ENCODE measurements at places on chromosomes 11 and 22.

- DNase-seq: no peak
These were observed 713.5 kb upstream of the API5 start for GRCh38 chr11:42598341-42598740.

- DNase-seq: no peak
These were observed 144.6 kb downstream of the LDLRAD3 start for GRCh38 chr11:36088266-36088972.

GRCh38 chr11:72770799-72771198 lies 18.6 kb upstream of the ARAP1 start:
- no peak for DNase-seq

- peak; percentile 60 for DNase-seq
These were observed 84.3 kb downstream of the CCDC81 start for GRCh38 chr11:86459002-86459385.

GRCh38 chr11:79119491-79120284 lies 321.1 kb downstream of the TENM4 start:
- DNase-seq: no peak

DNA sequence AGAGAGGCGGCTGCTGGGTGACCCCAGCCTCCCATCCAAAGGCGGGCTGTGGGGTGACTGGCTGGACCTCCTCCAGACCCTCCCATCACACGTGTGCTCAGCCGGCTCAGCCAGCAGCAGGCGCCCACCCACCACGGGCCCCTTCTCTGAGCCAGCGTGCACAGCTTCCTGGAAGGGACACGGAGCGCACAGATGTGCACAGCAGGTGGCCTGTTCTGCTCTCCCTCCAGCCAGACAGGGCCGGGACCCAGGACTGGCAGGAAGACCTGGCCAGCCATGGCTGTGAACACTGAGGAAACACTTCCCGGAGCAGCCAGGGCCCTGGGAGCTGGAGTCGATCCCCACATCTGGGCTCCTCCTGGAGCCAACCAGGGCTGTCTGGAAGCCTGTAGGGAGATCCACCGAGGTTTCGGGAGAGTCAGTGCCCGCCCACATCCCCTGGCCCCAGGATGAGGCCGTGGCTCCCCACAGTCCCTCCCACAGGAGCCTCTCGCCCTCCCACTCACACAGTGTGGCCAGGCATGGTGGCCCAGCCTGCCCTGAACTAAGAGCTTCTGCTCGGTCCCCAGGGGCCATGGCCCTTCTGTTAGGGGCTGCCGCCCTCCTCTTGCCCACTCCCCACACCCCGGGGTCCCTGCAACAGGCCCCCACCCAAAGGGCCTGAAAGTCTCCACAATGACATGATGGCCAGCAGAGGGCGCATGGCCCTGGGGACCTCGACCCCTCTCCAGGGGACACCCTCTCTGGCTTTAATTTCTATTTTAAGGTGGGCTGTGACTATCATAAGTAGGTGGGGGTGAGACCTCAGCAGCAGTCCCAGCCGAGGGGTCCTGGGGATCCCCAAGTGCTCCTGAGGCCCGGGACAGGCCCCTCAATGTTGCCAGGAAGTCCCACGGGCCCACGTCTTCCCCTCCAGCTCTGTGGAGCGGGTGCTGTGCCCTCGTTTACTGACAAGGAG lies 90.6 kb upstream of the FGF3 start:
- DNase-seq: no peak

- peak; percentile 77 for DNase-seq
These were observed 57.4 kb downstream of the JAM3 start for GRCh38 chr11:134126217-134126822.

DNA sequence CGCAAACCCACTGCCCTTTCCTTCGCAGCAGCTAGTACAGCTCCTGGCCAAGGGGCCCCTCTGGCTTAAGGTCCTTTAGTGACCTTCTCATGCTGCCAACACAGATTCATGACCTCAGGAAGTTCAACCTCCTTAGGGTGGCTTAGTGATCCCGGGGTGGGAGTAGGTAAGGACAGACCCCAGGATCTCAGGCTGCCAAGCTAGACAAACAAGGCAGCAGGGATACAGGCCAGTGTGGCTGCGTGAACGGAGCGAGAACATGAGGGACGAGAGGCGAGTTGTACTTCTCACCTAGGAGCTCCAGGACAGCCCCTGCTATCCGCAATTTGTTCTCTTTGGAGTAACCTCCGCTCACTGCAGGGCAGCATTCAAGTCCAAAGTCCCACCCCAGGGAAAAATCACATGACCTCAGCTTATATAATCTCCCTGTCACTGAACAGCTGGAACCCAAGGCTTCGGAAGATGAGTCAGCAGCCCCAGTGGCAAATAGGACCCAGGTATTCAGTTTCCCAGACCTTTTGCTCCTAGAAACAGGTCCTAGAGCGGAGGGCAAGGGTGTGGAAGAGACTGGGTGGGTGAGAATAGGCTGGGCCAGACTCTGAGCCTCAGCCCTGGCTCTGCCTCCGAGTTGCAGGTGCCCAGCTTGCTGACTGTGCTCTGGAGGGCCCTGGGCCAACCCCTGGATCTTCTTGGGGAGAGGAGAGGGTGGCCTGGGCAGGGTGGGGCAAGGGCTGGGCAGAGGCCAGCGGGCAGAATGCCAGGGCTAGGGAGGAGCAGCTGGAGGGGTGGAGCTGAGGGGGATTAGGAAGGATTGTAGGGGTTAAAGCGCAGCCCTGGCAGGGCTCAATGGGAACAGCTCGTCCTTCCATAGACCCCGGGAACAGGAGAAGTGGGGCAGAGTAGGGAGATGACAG lies 13.1 kb downstream of the USP2 start:
- DNase-seq: no peak

DNA sequence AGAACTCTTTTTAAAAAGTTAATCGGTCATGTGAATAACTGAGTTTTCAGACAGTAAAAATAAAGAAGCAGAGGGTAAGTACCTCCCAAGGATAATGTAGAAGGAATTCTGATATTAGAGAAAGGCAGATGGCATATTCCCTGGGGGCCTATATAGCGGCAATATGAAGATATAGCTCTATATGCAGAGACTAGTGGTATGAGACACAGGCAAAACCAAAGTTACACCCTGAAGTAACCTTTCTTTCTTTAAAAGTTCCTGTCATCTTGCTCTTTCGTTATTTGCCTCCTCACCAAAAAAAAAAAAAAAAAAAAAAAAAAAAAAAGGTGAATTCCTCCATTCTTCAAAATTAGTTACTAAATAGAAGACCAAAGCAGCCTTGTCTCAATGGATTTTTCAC lies 76.2 kb upstream of the ARHGAP32 start:
- no peak for DNase-seq

DNA sequence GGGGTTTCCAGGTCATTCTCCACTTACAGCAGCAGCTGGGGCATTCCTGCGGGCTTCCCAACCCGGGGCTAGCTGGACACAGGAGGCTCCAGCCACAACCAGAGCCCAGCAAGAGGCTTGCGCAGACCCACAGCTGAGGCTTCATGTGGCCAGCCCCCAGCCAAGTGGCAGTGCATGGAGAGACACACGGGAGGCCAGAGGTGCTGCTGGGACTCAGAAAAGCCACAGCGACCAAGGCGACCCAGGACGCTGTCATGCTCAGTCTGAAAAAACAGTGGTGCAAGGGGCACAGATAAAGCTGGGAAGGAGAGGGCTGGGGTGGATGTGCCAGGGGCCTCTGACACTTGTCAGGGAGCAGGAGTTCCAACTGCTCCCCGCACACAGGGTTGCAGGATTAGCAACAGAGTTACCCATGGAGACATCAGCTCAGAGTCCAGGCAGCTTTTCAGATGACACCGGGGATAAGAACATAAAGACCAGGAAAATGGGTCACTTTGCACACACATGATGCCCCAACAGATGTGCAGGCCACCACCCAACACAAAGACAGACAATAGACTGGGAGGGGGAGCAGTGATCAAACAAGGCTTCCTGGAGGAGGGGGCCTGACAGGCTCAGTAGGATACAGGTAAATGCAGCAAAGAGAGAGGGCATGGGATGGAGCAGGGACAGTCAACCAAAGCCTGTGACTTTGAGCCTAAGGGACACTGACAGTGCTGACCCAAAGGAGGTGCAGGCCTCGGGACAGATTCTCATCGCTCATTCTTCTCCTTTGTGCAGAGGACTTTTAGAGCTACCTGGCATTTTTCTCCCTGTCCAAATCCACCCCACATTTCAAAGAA lies 6.9 kb upstream of the NEAT1 start:
- no peak for DNase-seq

DNA sequence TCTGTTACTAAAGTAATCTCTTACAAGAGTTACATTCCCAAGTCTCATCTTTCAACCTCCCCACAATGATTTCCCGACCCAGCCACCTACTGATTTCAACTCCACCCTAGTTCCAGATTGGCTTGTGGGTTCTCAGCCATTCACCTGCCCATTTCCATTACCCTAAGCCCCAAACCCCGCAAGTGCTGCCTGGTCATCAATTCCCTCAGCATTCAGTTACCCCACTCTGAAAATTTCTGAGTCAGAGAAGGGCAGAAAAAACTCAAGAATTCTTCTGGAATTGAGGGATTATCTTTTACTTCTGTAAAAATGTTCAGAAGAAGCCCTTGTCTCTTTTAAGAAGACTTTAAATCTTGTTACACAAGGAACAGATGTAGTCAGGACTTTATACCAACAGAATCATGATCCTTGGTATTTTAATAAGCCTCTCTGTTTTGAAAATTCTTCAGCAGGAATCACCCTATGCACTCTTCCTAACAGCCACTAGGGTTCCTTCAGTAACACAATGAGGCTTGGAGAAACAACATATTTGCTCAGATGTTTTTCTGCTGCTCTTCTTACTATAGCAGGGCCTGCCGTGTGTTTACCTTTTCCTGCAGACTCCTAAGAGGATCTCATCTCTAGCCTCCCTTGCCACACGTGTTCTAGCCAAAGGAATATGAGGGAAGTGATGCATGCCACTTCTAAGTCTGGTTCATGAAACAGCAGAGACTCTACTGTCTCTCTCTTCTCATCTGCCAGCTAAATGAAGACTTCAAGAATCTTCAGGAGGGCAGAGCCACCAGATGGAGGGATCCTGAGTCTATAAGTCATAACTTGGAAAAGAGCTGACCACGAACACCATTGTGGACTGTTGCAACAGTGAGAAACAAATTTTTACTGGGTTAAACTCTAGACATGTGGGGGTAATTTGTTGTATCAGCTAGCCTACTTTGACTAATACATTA lies 29.3 kb upstream of the PAMR1 start:
- DNase-seq: no peak

- no peak for DNase-seq
These were observed 161.8 kb downstream of the SPON1 start for GRCh38 chr11:14124350-14124749.

DNA sequence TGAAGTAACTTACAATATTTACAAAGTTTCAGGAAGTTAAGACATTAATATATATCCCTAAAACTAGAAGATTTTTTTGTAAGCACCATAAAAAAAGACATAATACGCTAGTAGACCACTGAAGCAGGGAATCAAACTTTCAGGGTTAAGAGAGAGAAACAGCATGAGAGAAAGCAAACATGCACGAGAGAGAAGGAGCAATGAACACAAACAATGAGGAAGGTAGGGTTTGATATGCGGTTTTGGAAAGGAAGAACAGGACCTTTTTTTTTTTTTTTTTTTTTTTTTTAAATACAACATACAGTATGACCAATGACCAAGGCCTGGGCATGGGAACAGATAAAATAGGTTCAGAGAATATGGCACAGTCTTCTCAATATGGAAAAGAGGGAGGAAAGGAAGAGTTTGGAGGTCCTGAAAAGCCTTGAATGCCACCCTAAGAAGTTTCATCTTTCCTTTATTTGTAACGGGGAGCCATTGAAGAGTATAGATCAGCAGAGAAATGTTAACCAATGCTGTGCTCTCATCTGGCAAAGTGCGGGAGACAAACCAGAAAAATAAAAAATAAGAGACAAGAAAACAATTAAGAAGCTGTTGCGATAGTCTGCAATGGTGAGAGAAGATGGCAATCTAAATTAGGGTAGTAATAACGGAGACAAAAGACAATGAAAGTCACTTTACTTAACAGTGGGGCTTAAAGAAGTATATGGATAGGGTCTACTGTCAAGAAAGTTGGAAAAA lies 101.0 kb downstream of the USP35 start:
- DNase-seq: no peak

DNA sequence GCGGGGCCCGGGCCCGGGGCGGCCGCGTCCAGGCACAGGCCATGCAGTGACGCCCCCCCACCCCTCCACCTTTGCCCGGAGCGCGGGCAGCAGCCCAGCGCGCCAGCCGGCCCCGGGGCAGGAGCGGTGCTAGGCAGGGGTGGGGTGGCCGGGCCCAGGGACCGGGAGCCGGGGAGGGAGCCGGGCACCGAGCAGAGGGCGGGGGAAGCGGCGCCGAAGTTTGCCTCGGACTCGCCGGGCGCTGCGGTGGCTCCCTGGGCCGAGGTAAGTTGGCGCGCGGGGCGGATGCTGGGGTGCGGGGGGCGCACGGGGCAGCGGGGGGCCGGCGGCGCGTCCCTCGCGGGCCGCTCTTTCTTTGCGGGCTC lies 332 bp downstream of the TEAD1 start:
- no peak for DNase-seq
